ENCODE measurements at places on chromosomes 6 and 20.

DNA sequence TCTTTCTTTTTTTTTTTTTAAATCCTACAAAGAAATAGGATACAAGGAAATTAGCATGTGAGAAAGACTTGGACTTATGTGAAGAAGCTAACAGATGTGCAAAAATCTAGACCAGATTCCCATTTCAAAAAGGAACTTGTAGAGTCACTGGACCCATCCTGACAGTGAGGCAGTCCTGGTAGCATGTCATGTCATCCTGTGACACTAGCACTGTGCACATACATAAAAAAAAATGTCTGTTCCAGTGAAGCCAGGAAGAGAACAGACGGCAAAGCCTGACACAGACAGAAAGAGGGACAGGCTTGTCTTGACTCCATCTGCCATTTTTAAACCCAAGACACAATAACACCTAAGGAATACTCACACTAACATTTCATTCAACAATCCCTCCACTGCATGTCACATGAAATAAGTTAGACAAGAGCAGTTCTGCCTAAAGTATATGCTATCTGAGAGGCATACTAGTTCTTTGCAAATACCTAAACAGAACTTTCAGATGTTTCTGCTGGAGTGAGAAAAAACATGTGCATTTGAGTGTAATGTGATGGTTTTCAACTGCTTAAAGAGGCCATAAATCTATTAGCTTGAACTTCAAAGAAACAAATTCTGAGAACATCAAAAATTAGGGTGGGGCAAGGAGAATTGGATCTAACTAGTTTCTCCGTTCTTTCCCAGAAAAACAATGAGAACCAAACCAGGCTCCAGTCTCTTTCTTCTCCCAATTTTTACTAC is 159.6 kb downstream of the BACH2 start:
- DNase-seq = no peak

DNA sequence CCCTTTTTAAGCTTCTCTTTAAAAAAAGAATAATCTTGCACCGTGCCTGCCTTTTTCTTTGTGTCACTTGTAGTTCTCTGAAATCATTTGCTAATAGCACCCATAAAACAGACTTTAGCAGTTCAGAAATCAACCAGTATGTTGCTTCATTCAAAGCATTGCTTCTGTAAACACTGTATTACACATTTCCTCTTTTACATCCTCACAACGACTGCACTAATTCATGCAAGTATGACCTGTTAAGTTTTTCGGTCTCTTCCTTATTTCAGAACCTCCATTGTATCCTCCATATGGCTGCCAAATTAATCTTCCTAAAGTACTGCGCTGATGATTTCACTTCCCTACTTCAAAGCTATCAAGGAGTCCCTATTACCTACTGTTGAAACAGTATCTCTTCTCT is 142.9 kb upstream of the RNF217 start:
- no peak for DNase-seq

- no peak for DNase-seq
Measured at GRCh38 chr6:155454008-155454407, 1.6 kb downstream of the NOX3 start.

- DNase-seq = no peak
Measured at GRCh38 chr20:57024849-57025248, 241.6 kb downstream of the BMP7 start.

GRCh38 chr20:50149481-50150254 is 3.9 kb downstream of the PEDS1 start:
- no peak for DNase-seq

DNA sequence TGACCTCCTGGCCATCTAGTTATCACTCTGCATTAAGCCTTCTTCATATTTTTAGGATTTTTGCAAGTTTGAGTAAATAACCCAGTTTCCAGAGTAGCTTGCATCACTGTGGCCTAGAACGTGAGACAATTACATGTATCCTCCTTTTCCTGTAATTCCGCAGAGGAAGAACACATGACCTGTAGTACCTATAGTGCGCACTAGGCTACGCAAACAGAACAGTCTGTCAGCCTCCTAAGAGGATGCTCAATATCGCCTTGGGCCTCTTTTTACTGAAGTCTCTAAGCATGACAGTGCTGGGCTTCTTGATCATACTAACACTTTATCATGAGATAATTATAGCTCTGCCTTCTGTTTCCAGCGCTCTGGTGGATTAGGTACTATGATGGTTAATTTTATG is 20.2 kb upstream of the NR2E1 start:
- DNase-seq = no peak

DNA sequence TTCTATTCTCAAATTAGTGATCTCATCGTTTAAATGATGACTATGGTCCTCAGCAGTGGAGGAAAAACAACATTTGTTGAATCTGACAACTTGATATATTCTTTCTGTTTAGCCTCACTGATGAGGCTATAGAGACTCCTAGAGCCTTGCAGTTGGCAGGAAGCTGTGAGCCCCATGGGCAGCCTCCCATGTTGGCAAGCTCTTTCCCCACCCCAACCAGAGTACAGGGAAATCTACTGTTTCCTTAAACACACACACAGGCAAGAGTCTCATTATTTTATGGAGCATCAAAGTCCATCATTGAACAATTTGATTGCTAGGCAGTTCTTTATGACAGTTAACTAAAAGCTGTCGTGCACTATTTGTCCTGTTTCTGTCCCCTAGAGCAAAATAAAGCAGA is 498.2 kb upstream of the CITED2 start:
- DNase-seq = no peak

DNA sequence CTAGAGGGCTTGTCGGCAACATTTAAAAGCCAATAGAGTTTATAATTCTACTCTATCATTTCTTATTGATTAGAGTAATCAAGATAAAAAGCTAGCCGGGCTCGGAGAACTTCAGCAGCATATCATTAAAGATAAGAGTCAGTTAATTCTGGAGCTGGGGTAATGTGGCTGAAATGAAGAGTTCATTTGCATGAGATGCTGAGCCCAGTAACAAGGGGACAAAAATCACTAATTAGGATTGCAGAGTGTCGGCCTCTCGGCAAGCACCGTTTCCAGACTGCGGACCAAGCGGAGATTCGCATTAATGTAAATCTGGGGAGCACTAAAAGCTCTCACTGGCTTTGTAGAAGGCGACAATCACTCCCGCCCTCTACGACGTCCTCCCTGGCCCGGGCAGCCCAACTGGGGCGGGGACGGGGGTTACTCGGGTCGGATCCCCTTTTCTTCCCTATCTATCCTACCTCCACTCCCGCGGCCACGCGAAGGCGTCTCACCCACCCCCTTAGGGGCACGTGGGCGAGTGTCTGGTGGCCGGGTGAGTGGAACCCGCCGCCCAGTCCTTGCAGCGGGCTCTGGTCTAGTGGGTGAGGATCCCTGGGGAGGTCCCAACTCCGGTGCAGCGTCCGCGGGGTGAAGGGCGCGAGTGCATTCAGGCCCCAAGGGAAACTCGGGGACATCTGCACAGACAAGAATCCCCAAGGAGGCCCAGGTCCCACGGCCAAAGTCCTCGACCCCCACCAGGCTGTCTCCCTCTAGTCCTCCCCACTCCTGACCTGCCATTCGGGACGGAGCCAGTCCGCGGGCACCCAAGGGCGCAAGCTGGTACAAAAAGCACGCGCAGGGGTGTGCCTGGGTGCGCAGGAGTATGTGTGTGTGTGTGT is 42.2 kb upstream of the OSTM1 start:
- peak; percentile 44 for DNase-seq

- no peak for DNase-seq
Measured at GRCh38 chr6:50141100-50141499, 91.4 kb upstream of the DEFB112 start.

DNA sequence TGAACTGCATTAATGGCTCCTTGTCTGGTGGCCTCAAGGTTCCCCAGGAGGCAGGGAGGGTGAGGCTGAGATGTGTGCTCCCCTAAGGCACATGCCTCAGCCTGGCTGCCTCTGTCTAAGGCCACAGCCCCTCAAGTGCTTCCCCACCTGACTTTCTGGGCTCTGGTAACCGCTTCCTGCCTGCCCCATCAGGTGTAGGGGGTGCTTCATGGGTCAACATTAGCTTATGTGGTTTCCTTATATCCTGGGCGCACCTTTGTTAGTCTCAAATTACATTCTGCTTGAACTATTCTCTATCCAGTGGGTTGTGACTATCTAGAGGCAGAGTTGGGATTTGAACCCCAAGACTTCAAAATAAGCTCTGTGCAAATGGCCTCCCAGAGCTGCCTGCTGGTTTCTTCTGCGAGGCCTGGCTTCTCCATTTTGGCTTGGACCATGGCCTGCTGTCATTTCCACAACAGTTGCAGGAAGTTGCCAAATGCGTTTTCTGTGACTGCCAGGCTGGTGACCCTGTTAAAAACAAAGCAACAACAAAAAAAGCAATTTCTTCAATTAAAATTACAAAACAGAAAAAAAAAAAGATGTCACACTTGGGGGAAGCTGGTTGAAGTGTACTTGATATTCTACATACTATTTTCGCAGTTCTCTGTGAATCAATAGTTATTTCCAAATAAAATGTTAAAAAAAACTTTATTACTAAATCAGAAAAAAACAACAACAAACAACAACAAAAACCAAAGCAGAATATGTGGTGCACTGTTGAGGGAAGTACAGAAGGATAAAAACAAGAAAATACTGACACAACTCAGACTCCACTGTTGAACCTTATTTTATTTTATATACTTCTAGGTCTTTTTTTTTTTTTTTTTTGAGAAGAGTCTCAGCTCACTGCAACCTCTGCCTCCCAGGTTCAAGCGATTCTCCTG is 20.0 kb upstream of the ZNFX1 start:
- DNase-seq = no peak

DNA sequence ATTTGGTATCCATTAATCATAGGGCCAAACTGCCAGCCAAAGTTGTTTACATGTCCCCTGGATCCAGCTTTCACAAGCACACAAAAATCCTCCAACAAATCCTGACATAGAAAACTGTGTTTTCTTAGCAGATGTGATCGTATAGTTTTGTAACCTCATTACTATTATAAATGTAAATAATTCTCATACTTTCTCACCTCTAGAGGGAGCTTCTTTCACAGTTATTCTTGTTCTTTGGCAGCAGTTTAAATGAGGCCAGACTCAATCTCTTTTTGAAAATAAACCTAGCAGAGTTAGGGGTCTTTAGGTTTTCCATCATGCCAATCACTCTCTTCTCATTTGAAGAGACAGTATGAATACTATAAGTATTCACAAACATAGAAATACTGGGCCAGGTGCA is 17.0 kb upstream of the ZNF318 start:
- no peak for DNase-seq

GRCh38 chr20:4069751-4070150 is 54.4 kb upstream of the RNF24 start:
- DNase-seq = no peak

DNA sequence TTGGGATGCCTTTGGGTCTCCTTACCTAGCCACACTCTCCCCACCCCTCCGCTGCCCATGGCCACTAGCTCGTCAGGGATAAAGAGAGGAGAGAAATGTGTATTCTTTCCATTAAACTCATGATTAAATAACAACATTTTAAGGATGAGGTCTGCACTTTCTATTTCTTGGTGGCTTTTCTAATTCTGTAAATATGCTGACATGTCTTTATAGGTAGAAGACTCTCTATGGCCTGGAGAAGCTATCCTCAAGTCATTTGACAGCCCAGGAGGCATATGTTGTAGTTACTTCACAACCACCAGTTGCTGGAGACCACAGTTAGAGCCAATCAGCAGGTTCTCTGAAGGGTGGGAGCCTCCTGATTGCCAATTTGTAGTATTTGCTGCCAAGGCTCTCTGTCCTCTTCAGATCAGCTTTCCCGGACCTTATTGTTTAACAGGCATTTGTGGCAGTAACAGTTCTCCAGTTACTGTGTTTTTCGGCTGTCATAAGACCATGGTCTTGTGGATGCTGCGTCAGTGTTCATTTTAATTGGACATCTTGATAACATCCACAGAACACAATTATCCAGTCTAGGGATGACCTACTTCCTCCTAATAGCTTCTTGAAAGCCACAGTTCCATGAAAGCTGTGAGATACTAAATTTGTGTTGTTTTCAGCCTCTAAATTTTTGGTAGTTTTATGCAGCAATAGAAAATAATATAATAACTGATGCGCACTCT is 205.0 kb upstream of the KCNQ5 start:
- DNase-seq = no peak

DNA sequence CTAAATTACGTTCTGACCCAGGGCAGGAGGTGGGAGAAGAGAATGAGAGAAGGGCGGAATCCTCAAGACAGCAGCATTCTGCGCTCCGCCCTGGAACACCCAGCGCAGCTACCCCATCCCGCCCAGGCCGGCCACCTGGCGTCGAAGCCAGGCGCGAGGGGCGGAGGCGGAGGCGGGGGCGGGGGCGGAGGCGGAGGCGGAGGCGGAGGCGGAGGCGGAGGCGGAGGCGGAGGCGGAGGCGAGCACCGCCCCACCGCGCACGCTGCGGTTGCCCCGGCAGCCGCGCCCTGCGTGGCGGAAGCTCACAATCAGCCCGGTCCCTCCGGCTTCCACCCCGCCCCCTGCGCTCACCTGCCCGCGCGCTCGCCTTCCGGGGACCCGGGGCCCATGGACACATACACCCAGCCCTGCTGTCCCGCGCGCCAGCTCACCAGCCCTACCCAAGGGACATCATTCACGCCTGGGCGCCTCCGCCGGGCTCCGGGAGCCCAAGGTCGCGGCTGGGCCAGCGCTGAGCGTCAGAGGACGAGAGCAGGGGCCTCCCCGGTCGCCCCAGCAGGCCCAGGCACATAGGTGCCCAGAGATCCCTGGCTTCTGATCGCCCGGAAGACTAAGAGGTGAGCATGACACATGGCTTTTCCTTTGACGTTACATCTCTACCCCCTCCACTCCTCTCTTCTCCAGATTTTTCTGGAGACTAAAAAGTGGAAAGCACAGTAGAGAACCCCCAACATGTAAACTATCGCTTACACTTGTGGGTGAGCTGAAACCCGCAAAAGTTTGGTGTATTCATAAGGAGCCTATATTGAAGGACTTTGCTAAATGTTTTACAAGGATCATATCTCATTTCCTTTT is at the start of gene ANKEF1:
Gene ANKEF1, plus strand, starts transcription at position 271 of the 855 bp plus-strand sequence. CDS start 3,315 bp downstream, outside the sequence.
- DNase-seq = peak; percentile 80

GRCh38 chr6:77987035-77987384 is 334.2 kb downstream of the MEI4 start:
- no peak for DNase-seq

GRCh38 chr20:38880952-38881735 is 45.1 kb upstream of the FAM83D start:
- DNase-seq = peak; percentile 29

DNA sequence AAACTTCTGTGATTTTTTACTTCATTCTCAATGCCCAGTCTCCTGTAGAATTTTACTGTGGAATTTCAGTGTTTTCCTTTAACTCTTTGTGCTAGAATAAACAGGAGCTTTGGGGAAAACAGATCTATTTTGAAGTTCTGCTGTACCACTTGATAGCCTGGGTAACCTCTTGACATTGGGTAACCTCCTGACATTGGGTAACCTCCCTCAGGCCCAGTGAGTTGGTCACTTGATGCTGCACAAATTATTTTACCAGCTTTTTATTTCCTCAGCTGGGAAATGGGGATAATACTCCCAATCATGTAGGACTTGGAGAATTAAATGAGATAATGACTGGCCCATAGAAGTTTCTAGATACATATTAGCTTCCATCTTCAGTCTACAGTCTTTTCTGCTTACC is 137.3 kb upstream of the TOP1 start:
- no peak for DNase-seq

DNA sequence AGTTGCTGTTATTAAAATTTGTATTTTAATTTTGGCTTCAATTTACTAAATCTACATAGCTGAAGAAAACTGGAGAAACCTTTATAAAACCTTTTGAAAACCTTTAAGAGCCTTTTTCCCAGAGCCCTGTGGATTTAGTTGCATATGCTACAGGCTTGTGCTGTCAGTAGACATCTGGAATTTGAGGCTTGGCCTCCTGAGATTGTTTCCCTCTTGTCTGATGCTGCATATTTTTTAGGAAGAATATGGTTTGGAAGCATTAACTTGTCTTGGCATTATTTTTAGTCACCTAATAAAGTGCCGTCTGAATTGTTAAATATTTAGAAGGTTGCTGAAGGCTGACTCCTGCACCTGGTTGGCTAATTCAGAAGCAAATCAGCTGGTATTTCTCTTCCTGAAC is 369.4 kb downstream of the UTRN start:
- no peak for DNase-seq
